ENCODE measurements at places on chromosomes 5 and 9. TPM values are rescaled to one million over a fixed set of nuclear protein-coding genes. Genes with fewer than 3 reads are reported as not detected.

FOXD4L6 gene
- not detected for total RNA-seq

SLC25A2 gene
- not detected for total RNA-seq

SLC6A19 gene
- not detected for total RNA-seq

SLC34A3 gene
- not detected for total RNA-seq

CD274 gene
- total RNA-seq, result 0.68 TPM

GCNT1 gene
- 5.4 TPM for total RNA-seq

DIPK1B gene
- 9.6 TPM for total RNA-seq

NUTM2F gene
- not detected for total RNA-seq

CYLC2 gene
- total RNA-seq, result not detected

GRXCR2 gene
- not detected for total RNA-seq

TEK gene
- 11.1 TPM for total RNA-seq

ISL1 gene
- total RNA-seq, result 1.1 TPM

PCDHA4 gene
- total RNA-seq, result 1.1 TPM

IQGAP2 gene
- 15.0 TPM for total RNA-seq

SMIM33 gene
- not detected for total RNA-seq

FGF10 gene
- total RNA-seq, result 28.8 TPM

SLC45A2 gene
- not detected for total RNA-seq

CAMSAP1 gene
- total RNA-seq, result 37.7 TPM

SPINK6 gene
- not detected for total RNA-seq

TAS2R1 gene
- not detected for total RNA-seq

WWC1 gene
- total RNA-seq, result 0.27 TPM

RANBP17 gene
- total RNA-seq, result 25.8 TPM

TOR2A gene
- 10.4 TPM for total RNA-seq

FCN2 gene
- not detected for total RNA-seq

ADAMTSL1 gene
- total RNA-seq, result 13.6 TPM

PCDHGB7 gene
- 16.6 TPM for total RNA-seq

BARHL1 gene
- total RNA-seq, result not detected

SLC34A1 gene
- total RNA-seq, result not detected

ANKRD34B gene
- not detected for total RNA-seq

ELOVL7 gene
- 1.6 TPM for total RNA-seq

SAXO1 gene
- not detected for total RNA-seq
